ENCODE measurements at places on chromosomes 13 and 19.

DNA sequence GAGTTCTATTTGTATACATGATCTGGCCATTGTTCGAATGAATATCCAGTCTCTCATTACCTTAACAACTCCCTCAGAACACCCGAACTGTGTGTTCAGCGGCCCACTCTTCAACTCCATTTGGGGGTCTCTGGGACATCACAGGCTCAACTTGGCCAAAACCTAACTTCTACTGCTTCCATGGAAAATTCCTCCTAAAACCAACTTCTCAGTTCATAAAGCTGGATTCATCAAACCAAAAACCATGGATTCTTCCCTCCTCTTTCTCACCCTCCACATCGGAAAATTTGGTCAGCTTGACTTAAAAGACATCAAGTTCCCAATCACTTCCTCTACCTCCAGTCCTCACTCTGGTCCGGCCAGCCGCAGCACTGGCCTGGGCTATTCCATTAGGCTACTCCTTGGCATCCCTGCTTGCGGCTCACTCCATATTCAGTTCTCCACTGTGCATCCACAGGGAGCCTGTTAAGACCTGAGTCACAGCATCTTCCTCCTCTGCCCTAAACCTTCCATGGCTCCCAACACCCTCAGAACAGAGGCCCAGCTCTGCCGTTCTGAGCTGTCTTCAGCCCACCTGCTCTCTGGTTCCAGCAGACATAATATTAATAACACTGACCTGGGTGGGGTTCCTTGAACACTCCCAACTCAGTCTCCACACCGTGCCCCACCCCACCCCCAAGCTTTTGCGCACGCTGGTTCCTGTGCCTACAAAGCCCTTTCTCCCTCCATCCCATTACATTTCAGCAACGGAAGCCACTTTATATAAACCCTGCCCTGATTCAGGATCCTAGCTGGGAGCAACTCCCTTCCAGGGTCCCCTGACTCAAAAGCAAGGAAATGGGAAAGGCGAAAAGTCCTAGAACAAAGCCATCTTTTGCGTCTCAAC lies 1.1 kb downstream of the ZNF792 start:
- DNase-seq, result no peak

GRCh38 chr13:28239374-28239773 lies 101.0 kb downstream of the PAN3 start:
- DNase-seq, result no peak

DNA sequence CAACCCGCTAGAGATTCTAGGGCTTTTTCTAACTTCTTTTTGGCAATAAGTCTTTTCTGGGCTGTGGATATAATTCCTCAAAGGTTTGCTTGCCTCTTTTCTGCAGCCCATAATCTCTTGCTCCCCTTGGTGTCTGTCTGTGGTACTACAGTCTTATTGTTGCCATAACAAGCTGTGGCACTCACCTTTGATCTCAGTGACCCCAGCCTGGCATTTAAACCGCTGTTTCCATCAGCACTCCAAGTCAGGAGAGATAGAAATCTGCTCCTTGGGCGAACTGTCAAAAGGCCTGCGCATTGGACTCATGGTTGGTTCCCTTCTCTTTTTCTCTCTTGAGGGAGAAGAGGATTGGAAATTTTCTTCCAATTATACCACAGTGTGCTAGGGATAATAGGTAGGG lies 14.5 kb upstream of the MPHOSPH8 start:
- DNase-seq, result no peak

GRCh38 chr13:78562237-78562889 lies 41.0 kb downstream of the POU4F1 start:
- no peak for DNase-seq

DNA sequence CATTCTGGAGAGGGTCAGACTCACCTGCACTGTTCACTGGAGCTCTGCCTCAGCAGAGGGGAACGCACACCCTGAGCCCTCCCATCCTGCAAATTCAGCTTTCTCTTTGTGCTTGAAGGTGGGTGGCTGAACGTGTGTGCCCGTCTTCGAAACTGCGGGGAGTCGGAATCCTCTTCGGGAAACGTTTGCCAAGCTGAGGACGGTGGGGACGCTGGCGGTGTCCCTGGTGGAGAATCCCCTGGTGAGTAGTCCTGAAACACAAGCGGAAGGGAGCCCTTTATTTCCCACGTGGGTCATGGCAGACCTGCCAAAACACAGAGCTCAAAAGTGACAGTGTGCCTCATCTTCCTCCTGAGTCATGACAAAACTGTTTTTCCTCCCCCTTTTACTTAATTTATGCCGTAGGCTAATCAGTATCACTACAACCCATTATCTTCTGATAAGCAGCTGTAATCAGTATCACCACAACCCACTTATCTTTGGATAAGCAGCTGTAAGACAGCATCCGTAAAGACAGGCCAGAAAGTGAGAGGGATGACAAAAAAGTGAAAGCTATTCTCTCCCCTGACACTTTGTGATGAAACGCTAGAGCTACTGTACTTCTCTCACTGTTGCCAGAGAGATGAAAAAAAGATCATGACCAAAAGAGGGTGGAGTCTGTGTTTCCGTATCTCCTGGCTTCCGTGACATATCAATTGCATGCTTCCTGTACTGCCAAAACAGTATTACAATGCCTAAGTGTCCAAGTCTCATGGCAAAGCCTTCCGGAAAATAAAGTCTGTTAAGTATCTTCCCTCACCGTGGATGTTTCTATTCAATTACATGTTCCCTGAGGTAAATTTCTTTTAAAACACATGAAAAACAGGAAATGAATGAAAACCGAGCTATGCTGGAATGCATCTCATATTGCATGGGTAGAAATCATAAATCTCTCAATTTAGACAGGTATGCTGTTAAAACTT lies 155.5 kb downstream of the TBC1D4 start:
- DNase-seq, result no peak

- no peak for DNase-seq
These were observed 8.8 kb downstream of the ERCC5 start for GRCh38 chr13:102854675-102855074.

DNA sequence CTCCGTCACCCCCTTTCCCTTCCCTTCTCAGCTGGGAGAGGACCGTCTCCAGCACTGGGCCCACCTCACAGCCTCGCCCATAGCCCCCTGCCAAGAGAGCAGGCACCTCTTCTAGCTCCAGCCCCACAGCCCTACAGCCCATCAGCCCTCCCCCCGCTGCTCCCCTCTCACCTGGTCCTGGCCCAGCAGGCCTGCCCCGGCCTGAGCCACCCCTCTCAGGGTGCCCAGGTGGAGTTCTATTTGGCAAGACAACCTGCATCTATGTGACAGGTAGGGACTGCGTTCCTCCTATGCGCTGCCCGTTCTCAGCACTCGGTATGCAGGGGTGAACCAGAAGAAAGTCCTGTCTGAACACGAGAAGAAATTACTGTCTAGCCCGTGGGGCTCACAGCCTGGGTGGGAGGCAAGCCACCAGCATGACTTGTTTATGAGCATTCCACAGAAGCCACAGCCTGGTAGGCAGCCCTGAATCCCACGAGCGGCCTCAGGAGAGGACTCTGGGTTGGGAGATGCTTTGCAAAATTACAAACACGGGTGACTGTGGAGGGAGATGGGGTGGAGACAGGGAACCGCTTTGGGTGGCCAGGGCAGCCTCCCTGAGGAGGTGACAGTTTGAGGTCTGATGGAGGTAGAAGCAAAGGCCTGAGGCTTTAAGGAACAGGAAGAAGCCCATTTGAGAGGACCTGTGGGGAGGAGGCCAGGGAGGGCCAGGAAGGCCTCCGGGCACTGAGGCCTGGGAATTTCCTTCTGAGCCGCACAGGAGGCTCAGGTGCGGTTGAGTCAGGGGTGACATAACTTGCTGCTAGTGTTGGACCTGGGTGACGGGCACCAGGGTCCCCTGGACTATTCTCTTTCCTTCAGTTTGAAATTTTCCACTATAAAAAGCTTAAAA lies 1.2 kb upstream of the PLEKHF1 start:
- DNase-seq, result no peak

- DNase-seq, result no peak
These were observed 71.0 kb downstream of the DCT start for GRCh38 chr13:94408314-94409036.

GRCh38 chr19:16587833-16588823 lies 15.9 kb upstream of the SLC35E1 start:
- no peak for DNase-seq

- no peak for DNase-seq
These were observed 40.4 kb downstream of the CRTC1 start for GRCh38 chr19:18723871-18724377.

- DNase-seq, result no peak
These were observed 135.7 kb downstream of the LMO7 start for GRCh38 chr13:75771818-75772217.

DNA sequence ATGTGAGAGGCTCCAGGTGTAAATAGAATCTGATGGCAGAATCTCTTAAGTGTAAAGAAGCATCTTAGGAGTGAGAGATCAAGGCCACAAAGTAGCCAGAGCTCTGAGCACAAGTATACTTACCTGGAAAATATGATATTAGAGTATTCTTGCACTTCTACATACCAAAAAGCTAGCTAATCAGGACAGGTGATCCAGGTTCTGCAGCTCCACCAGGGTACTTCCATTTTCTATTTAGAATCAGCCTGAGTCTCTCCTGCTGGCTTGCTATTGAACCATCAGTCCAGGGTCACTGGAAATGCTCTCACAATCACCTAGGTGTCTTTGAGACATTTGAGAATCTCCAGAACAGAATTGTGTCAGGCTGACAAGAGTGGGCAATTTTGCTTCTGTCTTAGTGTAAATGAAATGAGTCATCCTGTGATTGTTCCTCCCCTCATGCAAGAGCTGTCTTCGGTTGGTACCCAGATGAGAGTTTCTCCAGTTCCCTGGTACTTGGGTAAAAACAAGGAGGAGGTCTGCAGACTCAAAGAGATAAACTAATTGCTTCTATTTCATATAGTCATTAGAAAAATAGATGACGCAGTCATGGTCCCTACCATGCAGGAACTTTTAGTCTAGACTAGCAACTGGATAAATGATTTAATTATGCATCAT lies 14.6 kb downstream of the ZNF254 start:
- no peak for DNase-seq

GRCh38 chr13:82878536-82878935 lies 1003.7 kb downstream of the SLITRK1 start:
- no peak for DNase-seq

- DNase-seq, result no peak
These were observed 217.9 kb downstream of the VWA8 start for GRCh38 chr13:41742917-41743552.

DNA sequence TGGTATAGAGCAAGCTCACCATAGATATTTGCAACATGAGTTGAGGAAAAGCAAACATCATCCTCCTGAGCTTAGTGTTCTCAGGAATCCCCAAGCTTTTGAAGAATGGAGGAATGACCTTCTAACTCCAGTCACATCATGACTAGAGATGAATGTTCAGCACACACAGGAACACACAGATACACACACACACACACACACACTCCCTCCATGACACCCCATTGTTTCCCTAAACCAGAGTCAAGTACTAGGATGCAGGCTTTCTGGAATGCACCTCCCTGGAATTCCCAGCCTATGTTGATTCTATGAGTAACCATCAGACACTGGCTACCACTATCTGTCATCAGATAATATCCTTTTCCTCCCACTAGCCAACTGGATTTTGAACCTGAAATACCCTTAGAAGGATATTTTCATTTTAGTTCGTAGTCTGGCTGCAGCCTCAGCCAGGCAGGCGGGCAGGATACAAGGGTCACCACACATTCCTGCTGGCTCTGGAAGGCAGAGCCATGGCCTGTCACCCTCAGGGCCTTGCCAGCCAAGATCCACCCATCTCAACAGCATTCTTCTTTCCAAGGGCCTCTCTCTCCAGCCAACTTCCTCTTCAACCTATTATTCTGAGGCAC lies 162.4 kb downstream of the FOXO1 start:
- no peak for DNase-seq

DNA sequence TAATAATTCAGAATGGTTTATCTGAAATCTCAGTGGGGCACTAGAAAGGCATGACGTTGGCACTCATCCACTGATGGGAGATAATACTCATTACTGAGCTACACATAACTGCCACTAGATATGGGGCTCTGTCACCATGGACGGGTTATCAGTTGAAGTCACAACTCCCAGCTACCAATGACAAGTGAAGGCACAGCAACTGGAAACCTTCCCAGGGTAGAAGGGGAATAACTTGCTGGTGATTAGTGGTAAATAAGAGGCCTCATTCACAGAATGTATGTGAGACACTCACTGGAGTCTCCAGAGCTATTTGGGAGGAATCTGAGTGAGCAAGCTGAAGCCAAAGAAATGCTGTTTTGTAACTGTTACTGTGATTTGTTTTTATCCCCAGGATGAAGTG lies 249.6 kb downstream of the ENOX1 start:
- DNase-seq, result no peak

DNA sequence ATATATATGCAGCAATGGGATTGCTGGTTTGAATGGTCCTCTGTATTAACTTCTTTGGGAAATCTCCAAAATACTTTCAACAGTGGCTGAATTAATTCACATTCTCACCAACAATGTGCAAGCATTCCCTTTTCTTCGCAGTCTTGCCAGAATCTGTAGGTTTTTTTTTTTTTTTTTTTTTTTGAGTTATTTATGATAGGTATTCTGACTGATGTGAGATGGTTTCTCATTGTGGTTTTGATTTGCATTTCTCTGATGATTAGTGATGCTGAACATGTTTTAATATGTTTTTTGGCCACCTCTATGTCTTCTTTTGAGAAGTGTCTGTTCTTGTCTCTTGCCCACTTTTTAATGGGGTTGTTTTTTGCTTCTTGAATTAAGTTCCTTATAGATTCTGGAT lies 2041.5 kb upstream of the PCDH20 start:
- no peak for DNase-seq

- DNase-seq, result no peak
These were observed 81.2 kb downstream of the TBC1D4 start for GRCh38 chr13:75400775-75401174.

DNA sequence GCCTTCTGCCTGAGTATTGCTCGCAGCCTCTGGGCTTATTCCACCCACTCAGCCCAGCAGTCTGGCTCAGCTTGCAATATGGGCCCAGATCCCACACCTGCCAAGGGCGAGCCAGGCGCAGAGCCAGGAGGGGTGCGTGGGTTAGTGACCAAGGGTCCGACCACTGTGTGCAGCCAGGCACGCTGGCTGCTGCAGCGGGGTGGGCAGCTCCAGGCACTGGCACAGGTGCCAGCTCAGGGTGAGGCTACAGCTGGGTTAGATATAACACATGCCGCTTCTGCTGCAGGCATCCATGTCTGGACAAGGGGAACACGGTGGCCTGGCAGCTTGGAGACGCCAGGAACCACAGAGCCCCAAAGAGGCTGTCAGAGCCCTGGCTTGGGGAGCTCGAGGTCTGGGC lies 12.6 kb upstream of the URAD start:
- DNase-seq, result no peak

DNA sequence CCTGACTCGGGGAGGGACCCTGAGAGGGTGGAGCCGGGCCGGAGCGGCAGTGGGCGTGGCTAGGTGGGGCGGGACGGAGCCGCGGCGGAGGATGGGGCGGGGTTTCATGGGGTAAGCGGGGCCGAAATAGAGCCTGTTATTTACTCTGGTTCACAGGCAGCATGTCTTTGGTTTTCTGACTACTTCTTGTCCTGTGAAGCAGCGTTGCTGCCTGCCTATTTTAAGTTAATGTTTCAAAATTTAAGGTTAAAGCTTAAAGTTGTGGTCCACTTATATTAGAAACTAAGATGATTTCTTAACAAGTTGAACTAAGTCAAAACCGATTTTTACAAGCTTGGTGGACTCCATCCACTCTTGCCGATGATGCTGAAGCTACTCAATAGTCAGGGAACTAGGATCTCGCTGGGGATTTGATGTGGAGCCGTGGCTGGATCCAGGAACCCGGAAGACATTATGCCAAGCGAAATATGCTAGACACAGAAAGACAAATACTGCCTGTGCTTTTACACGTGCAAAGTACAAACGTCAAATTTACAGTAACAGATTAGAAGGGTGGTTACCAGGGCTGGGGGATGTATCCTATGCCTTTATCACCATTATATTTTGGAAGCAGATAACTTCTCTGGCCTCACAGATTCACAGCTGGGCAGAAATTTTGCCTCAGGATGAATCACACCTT lies 433 bp upstream of the ZNF616 start:
- no peak for DNase-seq
